GM13976 (cell line): ENCODE measurements at places on chromosomes 5 and 9.
A peak's percentile ranks its signal among the peaks of the same experiment; 100 is the strongest.

DNA sequence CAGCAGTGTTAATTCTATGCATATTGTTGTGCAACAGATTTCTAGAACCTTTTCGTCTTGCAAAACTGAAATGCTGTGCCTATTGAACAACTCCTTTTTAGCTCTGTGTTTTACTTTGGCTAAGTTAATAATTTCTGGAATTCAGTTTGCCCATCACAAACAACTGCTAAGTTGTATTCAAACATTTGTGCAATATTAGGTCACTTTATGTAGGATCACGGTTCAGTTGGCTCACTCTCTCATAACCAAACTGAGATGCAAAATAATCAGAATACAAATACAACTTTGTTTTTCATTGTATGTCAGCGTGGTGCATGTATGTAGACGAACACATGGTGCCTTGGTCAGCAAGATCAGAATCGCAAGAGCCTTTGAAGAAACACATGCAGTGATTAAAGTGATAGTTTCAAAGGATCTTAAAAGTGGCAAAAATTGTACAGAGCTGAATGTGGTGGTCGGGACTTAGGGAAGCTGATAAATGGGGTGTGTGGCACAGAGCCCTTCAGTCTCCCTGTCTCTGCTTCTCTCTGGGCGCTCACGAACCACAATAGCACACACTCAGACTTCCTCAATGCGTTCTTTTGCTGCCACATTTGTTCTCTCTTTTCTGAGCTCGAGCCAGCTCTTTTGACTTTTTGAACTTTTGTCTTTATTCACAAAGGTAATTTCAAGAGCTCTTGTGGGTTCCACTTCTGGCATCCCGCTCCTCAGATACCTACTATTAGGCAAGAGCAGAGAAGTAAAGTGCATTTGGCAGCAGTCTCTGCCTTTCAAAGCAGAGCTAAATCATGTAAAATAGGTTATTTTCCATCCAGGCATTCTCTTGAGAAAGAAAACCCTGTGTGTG is 112.4 kb upstream of the CTSL start:
- DNase-seq, result no peak

DNA sequence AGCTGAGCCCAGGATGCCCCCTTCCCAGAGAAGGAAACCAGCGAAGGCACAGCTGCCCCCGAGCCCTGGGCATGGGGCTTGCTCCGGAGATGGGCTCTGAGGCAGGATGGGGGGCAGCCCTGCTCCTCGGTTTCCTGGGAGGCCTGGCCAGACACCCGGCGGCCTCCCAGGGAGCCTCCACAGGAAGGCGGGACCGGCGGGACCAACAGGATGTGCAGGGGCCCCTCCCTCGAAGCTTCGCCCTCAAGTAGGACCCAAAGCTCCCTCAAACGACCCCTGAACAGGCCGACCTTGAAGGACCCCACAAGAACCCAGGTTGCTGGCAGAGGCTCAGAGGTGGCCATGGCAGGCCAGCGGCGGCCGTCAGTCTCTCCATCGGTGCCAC is 11.7 kb downstream of the EXD3 start:
- no peak for DNase-seq

GRCh38 chr5:178695556-178695955 is 34.9 kb downstream of the ZNF354A start:
- no peak for DNase-seq

DNA sequence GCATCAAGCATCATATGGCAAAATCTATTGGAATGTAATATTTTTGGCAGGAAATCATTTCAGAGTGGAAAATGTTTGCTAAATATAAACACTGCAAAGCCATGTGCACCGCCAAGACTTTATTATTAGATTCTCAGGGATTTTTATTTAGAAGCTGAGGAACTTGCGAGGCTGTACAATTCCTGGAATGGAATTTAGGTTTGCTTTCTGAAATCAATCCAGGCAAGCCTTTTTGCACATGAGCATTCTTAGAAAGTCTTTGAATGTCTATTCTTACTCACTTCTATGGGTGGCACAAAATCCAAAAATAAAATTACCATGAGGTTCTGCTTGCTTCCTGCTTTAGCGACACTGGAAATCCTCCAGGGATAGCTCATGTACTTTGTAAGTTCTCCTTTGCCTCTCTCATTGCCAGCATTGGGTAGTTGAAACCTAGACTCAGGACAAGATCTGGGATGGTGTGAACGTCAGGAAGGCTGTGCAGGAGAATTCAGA is 71.5 kb upstream of the PALM2AKAP2 start:
- no peak for DNase-seq

DNA sequence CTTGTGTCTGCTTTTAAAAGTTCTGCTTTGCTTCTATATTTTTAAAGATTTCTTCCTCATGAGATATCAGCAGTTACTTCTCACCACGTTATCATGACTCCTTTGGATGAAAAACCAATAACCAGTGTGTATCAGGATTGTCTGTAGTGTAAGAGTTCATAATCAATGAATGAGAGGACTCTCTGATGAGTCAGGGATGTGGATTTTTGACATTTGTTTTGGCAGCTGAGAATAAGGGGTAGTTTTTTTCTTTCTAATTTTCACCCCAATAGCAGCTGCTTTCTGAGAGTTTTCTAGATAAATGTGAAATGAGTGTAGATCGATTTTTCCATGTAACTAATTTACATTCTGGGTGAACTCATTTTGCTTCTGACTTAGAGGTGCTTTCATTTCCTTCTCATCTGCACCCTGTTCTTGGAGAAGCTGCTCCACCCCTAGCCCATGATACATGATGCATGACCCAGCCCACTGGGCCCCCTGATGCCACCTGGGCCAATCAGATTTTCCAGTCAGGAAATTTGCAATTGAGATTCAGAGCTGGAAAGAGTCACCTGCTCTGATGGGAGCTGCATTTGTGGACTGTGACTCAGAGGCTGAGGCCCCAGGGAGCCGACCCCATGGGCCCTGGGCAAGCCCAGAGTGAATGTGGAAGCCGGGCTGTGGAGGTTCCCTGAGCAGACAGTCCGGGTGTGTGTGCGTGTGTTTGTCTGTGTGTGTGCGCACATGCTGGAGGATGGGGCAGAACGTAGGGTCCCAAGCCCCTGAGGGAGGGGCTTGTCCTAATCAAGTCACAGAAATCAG is 159.3 kb downstream of the RGS3 start:
- DNase-seq, result peak; percentile 79

- no peak for DNase-seq
Observed at GRCh38 chr5:180120237-180121101, 48.9 kb upstream of the RNF130 start.

DNA sequence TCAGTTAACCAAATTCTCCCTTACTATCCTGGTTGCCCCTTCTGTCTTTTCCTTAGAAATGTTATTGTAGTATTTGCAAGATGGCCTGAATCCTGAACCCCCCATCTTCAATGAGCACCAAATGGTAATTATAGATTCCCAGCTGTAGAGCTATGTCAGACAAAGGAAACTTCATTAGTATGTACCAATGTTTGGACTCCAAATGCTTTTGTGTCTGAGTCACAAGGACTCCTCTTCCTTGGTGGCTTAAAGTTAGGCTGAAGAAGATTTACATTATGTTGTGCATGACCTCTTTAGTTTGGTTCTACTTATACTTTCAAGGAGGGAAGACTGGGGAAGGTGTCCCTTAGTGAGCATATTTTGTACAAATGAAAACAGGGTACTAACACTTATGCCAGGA is 105.9 kb upstream of the CDKN2B start:
- no peak for DNase-seq

- DNase-seq, result no peak
Observed at GRCh38 chr5:101637599-101637998, 658.5 kb downstream of the SLCO4C1 start.
